CD4-positive, alpha-beta T cell (primary cell): ENCODE measurements at places on chromosomes 4 and X.

GRCh38 chrX:15838017-15838416, 16.6 kb downstream of the AP1S2 start:
- DNase-seq, result no peak

DNA sequence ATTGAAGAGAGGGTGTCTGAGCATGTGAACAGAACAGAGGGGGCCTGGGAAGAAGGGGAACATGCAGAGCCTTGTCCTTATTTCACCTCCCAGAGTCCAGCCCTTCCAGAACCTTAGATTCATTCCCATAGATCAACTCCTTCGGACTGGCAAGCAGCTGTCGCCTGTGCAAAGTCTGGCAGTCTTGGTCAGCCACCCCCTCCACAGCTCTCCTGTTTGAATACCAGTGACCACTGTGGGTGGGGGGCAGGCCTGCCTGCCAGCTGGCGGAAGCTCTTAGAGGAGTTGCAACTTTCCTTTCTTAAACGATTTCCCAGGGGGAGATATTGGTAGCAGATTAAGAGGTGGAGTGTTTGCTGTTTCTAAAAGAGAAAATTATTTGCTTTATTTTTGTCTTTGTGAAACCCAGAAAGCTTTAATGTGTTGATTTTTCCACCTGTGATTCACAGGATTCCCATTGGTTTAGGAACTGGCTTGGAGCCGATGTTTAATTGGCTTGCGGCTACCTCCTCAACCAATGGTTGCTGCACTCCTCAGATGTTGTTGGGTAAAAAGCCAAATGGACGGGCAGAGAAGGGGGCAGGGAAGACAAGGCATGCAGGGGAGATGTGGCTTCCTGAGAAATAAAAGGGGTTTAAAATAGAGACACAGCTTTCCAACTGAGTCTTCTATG, 62.2 kb upstream of the PRPS1 start:
- DNase-seq, result no peak

DNA sequence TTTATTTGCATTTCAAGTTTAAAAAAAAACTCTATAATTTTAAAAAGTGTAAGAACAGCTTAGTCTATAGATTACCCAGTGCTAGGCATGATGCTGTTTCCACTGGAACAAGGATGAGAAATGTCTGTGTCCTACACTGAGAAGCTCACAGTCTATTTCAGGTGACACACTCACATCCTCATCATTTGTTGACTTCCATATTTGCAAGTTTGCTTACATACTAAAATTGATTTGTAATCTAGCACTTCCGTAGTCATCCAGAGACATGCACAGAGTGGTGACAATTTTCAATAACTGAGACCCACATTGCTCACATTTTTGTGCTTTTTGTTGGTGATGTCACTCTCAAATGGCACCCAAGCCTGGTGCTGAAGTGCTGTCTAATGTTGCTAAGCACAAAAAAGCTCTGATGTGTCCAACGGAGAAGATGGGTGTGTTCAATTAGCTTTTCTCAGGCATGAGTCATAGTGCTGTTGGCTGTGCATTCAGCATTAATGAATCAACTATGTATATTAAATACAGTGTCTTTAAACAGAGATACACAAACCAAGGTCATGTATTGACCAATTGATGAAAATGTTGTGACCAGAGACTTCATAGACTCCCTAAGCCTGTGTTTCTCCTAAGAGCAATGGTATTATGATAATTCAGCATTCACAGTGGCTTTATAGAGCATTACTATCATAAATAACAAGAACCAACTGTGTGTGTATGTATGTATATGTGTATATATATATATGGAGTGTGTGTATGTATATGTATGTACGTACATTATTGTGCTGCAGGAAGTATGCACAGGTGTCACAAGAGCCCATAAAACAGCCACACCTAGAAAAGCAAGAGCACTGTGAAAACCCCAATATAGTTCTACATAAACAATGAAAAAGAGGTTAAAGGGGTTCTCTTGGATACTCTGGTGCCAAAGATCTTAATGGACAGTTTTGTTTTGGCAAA, 31.2 kb upstream of the VCX3B start:
- DNase-seq, result no peak

GRCh38 chrX:96424007-96424406, 260.6 kb upstream of the DIAPH2 start:
- no peak for DNase-seq

GRCh38 chr4:105227054-105227453, 80.4 kb downstream of the TET2 start:
- DNase-seq, result no peak

GRCh38 chrX:76850851-76851250, 423.3 kb downstream of the MAGEE1 start:
- DNase-seq, result no peak

- no peak for DNase-seq
These were observed 31.3 kb downstream of the IGFBP7 start for GRCh38 chr4:57078685-57079521.

DNA sequence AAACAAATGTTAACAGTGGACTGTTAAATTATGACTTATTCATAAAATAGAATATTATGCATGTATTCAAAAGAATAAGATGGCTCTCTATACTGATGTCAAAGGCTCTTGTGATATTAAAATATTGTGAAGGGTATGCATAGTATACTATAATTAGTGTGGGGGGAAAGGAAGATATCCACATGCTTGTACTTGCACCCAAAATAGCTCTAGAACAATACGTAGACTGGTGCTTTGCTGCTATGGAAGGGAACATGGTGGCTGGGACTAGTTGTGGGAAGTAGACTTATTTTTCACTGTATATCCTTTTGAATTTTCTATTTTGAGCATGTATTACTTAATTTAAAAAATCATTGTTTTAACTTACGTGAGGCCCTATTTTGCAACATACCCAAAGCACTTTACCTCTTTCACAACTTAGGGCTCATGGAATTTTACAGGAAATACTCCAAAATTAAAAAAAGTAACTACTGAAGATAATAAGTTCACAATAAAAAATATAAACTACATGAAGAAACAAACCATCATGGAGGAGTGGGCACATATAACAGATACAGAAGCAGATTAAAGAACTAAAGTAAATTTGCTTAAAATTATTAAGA, 7.9 kb downstream of the PGRMC2 start:
- DNase-seq, result no peak

- no peak for DNase-seq
These were observed 280.1 kb downstream of the PABPC4L start for GRCh38 chr4:133921280-133922195.

DNA sequence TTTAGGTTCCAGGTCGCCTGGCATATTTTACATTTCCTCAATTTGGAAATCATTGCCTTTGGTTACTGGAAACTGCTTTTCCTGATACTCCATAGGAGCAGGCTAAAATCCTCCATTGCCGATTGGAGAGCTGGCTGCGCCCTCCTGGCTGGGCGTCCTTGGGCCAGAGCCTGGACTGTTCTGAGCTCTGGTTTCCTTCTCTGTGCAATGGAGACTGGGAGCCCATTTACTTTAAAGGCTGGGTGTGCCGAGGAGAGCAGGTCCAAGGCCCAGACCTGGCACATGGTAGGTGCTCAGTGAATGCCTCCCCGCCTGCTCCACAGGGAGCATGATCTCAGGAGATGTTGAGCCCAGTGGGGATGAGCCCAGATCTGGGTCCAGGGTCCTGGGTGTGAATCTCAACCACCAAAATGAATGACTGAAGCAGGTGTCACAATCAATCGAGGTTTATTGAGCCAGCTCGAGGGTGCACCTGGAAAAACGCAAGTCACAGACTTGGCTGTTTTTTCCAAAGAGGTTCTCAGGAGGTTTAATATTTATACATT, 50.0 kb downstream of the EVC start:
- DNase-seq, result no peak

- no peak for DNase-seq
These were observed 688.7 kb downstream of the IL1RAPL1 start for GRCh38 chrX:29275928-29276327.

DNA sequence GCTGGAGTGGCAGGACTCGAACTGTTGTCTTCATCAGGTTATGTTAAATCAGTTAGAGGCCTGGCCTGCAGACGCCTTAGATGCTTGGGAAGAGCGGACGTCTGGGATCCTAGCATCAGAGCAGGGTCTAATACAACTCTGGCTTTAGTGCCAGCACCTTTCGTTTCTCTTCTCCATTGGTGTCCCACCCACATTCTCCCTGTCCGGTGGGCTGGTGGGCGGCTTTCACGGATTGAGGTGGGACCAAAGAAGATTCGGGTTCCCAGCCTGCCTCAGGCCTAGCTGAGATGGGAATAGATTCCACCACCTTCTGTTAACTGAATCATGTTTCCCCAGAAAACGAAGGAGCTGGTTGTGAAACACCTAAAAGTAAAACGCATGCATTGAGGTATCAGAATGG, 939 bp downstream of the PDK3 start:
- no peak for DNase-seq

DNA sequence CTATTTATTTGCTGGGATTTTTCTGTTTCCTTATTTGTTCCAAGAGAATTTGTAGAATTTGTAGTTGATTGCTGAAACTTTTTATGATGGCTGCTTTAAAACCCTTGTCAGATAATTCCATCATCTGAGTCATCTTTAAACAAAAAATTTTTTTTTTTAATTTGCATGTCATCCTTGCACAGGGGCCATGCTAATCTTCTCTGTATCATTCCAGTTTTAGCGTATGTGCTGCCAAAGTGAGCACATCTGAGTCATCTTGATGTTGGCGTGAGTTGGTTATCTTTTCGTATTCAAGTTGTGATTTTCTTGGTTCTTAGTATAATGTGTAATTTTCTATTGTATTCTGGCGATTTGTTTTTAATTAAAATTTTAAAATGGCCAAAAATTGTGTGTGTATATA, 18.7 kb upstream of the ZNF157 start:
- no peak for DNase-seq

DNA sequence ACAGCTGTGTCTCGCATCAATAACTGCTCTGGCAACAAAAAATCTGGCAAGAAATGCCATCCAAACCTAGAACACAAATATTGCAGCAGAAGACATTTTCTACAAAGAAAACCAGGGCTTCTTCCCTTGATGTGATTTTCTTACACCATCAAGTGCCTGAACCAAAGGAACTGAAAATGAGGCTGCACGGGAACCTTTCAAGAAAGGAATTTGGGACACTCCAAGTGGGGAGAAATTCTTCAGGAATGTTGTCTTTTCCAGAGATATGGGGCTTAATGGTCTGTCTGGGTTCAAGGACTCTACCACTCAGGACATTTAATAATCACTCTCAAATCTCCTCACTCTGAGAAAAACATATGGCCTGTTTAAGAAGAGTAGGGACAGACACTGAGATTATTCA, 57.6 kb downstream of the PRDM5 start:
- no peak for DNase-seq

- no peak for DNase-seq
These were observed 67.7 kb upstream of the HS3ST1 start for GRCh38 chr4:11496351-11496829.

- no peak for DNase-seq
These were observed 45.7 kb downstream of the ARHGAP10 start for GRCh38 chr4:147777456-147778091.

GRCh38 chr4:1080961-1081688, 32.2 kb downstream of the RNF212 start:
- no peak for DNase-seq

DNA sequence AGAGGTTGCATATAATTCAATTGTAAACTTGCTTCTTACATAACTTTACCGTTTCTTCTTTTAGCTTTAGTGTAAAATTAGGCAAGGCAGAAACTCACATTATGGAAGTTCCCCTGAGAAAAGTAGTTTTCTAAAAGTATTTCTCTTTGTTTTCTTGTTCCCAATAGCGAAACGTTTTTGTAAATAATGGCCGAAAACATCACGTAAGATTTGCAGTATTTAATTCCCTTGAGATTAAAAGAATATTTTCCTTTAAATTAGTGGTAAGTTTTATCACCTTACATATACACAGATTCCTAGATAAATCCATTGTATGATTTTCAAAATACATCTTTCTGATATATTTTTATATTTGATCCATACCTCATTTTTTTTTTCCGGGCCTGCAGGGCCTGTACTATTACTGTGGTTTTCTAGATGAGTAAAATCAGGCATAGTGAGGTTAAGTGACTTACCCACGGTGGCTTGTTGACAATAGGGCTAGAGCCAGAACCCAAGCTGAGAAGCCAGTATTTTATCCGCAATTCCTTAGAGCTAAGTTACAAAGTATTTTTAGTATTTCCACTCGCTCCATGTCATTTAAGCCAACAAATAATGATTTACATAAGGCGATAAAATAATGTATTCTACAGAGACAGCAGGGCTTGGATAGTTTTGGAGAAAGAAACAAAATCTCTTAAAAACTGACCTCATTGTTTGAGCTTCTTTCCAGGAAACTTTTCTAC, 82.2 kb upstream of the VEGFC start:
- DNase-seq, result no peak

- DNase-seq, result no peak
These were observed 88.3 kb downstream of the ZNF718 start for GRCh38 chr4:212438-213188.

GRCh38 chr4:90540536-90540935, 413.3 kb downstream of the CCSER1 start:
- no peak for DNase-seq
